Mammary epithelial cell (primary cell): ENCODE measurements at places on chromosomes 16 and 17. TPM values are rescaled to one million over a fixed set of nuclear protein-coding genes. Genes with fewer than 3 reads are reported as not detected.

The FAM117A gene
- total RNA-seq: 4.6 and 5.9 TPM in 2 replicates

The P2RX1 gene
- not detected in 2 replicates for total RNA-seq

The MT3 gene
- total RNA-seq: not detected in 2 replicates

The MT1H gene
- total RNA-seq: not detected in 2 replicates

The RCVRN gene
- total RNA-seq: not detected

The ALOX15B gene
- total RNA-seq: 39.0 and 43.5 TPM in 2 replicates

The CMTM1 gene
- 1.1 and 2.7 TPM in 2 replicates for total RNA-seq

The KRTAP1-5 gene
- 0.17 TPM for total RNA-seq

The SOST gene
- not detected for total RNA-seq

The NTN1 gene
- total RNA-seq: 5.2 TPM

The GALNS gene
- total RNA-seq: 20.3 and 29.8 TPM in 2 replicates

The WNT9B gene
- not detected for total RNA-seq

The SLC35G3 gene
- total RNA-seq: not detected

The KRT20 gene
- total RNA-seq: not detected in 2 replicates

The KRT33B gene
- total RNA-seq: 0.21 TPM in 1 of 2 replicates, not detected in the other

The TP53TG3B gene
- total RNA-seq: not detected in 2 replicates

The EEF2K gene
- total RNA-seq: 16.0 TPM

The CCL14 gene
- not detected for total RNA-seq

The FBXL16 gene
- total RNA-seq: 0.33 TPM

The OSGIN1 gene
- total RNA-seq: 3.3 TPM

The KRT28 gene
- not detected for total RNA-seq

The SLC35G6 gene
- not detected for total RNA-seq

The TRPV2 gene
- total RNA-seq: 0.33 TPM

The FOXJ1 gene
- total RNA-seq: not detected in 2 replicates

The CDRT15 gene
- total RNA-seq: not detected in 2 replicates

The ADAM11 gene
- total RNA-seq: 0.13 and 0.33 TPM in 2 replicates

The THUMPD1 gene
- total RNA-seq: 28.3 and 36.8 TPM in 2 replicates

The YBX2 gene
- total RNA-seq: 0.42 and 0.67 TPM in 2 replicates

The GUCY2D gene
- total RNA-seq: not detected

The PRR29 gene
- total RNA-seq: 0.09 TPM in 1 of 2 replicates, not detected in the other

The LHX1 gene
- not detected for total RNA-seq

The KRTAP16-1 gene
- total RNA-seq: not detected

The KRT40 gene
- total RNA-seq: under 0.01 TPM

The MFSD6L gene
- not detected in 2 replicates for total RNA-seq

The HOXB8 gene
- total RNA-seq: not detected in 2 replicates

The MYO15B gene
- 5.2 and 7.9 TPM in 2 replicates for total RNA-seq

The RNFT1 gene
- 17.3 TPM for total RNA-seq

The BAIAP3 gene
- 0.80 and 1.0 TPM in 2 replicates for total RNA-seq

The SALL1 gene
- total RNA-seq: not detected

The SLC47A1 gene
- total RNA-seq: 0.50 TPM

The PRDM7 gene
- not detected for total RNA-seq

The VPS9D1 gene
- total RNA-seq: 6.4 and 8.0 TPM in 2 replicates

The CD300H gene
- not detected for total RNA-seq

The CSH1 gene
- not detected in 2 replicates for total RNA-seq

The CRISPLD2 gene
- 0.83 TPM for total RNA-seq

The HBA1 gene
- total RNA-seq: 1.9 TPM in 1 of 2 replicates, not detected in the other

The ARHGAP44 gene
- 4.3 TPM for total RNA-seq

The C1QL1 gene
- not detected for total RNA-seq

The GJD3 gene
- total RNA-seq: 0.67 TPM

The SSTR5 gene
- total RNA-seq: not detected

The TRIM25 gene
- 49.5 TPM for total RNA-seq

The SLC39A11 gene
- total RNA-seq: 20.0 and 21.0 TPM in 2 replicates

The TEKT1 gene
- total RNA-seq: not detected in 2 replicates

The NOTUM gene
- not detected for total RNA-seq
